ENCODE measurements at places on chromosomes 2 and 18.
A peak's percentile ranks its signal among the peaks of the same experiment; 100 is the strongest.

DNA sequence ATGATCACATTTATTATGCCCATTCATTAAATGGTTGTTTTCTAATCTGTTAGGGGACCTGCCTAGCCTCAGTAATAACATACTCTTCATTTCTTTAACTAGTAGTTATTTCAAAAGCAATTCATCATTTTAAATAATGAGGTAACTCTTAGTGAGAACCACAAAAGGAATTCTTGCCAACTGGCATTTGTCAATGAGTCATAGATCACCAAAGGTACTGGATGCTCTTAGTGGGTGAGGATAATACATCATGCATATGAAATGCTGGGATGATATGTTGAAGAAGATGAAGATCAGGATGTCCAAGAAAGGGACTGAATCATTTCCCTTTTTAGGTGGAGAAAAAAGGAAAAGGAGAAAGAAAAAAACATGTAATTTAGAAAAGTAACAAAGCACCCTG is 826.2 kb upstream of the DDX18 start:
- no peak for DNase-seq

DNA sequence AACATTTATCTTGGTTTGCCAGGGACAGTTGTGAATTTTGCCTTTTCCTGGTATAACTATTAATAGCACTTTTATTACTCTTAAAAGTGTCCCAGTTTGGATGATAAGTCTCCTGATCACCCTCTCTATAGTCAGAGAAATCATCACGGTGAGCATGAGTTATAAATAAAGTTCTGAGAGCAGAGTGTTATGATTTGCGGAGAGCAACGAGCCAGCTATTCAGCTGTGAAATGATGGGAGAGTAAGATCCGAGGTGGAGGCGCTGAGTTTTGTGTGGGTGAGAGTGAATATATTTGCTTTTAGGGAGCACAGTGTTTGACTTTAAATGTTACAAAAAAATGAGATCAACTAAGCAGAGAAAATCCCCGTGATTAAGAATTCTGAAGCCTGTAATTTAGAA is 179.6 kb downstream of the DSC3 start:
- DNase-seq: no peak

DNA sequence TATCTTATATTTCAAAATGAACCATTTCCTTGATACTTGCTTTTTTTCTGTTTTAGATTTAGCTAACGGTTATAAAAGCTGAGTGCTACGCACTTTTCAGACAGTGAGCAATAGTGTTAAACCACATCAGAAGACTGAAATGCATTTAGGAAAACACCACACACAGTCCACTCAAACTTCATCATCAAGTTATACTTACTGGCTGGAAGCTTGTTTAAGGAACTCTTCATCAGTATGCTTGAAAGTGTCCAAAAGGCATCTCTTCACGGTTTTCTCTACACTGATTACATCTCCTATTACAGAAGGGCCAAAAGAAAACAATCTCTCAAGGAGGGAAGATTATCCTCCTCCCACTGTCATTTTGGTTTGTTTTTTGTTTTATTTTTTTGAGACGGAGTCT is 19.7 kb downstream of the ILKAP start:
- no peak for DNase-seq

- DNase-seq: no peak
These were observed 133.5 kb upstream of the HAAO start for GRCh38 chr2:42925742-42926433.

DNA sequence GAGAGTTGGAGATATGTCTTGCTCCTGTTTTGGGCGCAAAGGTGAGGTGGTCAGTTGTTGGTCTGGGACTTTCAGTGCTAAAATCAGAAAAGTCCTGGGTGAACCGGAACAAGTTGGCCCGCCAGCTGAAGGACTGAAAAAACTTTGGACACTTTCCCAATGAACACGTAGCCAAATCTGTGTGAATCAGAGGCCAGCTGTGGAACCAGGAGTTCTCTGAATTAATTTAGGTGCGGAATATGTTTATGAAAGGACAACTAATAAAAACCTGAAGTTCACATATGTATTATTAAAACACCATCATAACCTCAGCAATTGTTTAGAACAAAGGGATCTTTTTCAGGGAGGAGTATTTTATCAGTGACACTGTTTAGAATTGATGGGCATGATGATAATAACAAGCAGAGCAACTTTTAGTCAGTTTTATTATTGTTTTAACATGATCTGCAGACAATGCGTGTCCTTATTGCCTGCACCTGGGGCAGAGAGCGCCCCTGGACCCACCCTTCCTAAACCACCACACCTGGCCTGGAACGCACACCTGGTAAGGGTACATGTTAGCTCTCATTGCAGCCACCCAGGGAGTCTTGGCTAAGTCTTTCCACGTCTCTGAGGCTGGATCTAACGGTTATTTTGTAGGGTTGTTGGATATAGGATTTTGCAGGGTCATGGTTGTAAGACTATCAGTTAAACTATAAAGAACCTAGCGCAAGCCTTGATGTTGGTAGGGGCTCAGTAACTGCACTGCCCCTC is 9.9 kb upstream of the ODC1 start:
- DNase-seq: peak; percentile 22

DNA sequence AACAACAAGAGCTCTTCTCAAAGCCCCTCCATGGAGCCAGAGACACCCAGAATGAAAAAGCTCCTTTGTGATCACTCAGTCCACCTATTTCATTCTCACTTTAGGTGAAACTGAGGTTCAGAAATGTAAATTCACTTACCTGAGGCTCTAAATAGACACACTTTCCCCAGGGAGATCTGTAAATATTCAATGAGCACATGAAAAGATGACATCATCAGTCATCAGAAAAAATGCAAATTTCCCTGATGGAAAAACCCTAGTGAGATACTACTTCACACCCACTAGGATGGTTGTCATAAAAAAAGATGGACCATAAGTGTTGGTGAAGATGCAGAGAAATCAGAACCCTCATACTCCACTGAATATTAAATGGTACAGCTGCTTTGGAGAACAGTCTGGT is 339.2 kb downstream of the EN1 start:
- no peak for DNase-seq

DNA sequence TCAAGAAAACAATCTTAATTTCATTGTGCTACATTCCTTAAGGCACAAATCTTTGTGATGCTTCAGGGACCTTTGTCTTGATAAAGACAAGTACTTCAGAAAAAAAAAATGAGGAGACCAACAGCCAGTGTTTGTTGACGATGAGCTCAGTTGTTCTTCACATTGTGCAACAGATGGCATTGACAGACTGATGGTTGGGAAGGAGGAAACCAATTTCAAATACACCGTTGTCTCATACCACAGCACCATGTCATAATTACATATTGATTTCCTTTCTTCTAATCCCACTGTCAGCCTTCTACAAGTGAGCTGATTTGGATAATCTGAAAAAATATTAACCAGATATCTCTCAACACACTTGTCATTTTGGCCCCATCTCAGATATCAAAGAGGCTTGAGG is 53.7 kb upstream of the GRB14 start:
- DNase-seq: no peak

DNA sequence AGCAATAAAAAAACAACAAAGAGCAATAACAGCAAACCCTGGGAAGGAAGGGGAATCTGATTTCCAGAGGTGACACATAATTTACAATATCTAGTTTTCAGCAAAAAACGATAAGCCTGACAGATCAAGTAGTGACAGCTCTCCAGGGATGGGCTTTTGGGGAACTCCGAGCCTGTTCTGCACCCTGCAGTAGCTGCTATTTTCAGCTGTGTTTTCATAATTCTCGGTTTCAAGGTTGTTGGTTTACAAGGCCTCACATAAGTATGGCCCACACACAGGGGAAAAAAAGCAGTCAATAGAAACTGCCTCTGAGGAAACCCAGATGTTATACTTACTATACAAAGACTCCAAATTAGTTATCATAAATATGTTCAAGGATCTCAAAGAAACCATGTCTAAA is 67.7 kb upstream of the CTLA4 start:
- DNase-seq: no peak

DNA sequence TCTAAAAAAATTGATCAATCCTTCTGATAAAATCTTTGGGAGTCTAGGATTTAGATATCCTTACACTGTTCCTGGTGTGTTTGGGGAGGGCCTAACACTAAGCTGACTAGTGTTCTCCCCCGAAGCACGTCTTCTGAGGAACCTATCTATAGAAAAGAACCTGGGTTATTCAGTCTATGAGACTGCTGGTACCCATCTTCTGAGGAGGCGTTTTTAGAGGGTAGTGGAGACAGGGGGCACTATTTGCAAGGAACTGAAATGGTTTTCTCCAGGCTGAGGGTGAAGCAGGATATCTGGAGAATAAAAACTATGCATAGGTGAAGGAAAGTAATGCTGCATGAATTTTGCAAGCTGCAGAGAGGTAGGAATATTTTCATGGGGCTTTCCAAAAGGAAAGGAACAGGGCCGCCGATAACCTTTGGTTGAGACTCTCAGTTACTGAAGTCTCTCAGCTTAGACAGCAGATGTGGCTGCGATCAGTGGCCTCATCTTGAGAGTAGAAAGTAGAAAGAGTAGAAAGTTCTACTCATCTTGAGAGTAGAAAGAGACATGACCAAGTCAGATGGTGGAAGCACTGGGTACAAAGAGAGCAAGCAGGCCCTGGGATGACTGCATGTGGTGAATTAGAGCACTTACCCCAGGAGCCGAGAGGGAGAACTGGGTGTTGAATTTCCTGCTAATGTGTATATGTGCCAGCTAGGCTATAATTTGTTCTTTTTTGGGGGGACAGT is 31.8 kb upstream of the KCNE4 start:
- no peak for DNase-seq

GRCh38 chr2:21590026-21590690 is 466.4 kb downstream of the TDRD15 start:
- no peak for DNase-seq

GRCh38 chr18:10120622-10121021 is 206.8 kb downstream of the VAPA start:
- DNase-seq: no peak

DNA sequence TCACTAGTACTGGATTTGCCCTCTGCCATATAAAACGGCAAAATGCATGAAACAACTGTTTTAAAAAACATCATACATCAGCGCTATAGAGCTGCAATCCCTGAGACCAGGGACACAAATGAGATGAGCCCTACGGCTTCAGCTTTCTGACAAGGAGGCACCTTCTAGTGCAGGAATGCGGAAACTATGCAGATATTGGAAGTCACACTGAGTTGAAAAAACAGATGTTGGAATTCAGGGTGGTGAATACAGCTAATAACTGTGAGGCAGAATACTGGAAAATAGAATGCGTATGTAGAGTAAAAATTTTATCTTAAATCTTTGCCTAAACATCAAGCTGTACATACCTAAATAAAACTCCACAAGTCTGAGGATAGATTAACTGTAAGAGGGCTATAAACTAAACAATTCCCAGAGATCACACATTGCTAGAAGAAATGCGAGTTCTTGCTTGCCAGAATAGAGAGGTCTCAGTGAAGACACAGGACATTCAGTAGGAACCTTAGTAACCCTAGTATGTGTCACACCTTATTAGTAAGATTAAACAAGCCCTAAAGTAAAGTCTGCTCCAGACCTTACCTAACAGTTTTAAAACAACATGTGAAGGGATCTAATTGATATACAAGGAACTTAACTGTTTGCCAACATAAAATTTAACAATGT is 541.4 kb upstream of the DDX18 start:
- DNase-seq: no peak

- DNase-seq: no peak
These were observed 126.6 kb upstream of the PPP1CB start for GRCh38 chr2:28624793-28625701.

DNA sequence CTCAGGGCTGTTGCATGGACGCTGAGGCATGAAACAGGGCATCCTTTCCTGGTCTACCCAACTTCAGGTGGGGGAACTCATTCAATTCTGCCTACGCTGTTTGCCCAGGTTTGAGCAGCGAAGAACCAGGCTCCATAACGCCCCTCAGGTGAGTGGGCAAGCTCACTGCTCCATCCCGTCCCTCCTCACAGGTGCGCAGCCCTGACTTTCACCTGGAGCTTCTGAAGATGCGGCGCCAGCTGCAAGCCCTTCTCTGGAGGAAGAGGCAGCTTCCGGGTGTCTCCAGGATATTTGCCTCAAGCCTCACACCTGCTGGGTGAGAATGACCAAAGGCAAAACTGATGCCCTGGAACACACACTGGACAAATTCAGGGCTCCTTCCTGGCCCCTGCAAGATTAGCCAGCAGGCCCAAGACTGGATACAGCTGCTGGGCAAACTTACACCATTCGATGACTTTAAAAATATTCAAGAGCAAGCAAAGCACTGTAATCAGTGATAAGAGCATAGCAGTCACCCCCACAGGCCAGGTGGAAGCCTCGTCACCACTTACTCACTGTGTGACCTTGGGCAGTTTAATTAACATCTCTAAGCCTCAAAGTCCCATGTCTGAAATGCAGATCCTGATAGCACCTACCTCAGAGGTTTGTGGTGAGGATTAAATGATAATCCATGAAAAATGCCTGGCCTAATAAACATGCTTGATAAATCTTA is 97.7 kb downstream of the GYPC start:
- DNase-seq: no peak

DNA sequence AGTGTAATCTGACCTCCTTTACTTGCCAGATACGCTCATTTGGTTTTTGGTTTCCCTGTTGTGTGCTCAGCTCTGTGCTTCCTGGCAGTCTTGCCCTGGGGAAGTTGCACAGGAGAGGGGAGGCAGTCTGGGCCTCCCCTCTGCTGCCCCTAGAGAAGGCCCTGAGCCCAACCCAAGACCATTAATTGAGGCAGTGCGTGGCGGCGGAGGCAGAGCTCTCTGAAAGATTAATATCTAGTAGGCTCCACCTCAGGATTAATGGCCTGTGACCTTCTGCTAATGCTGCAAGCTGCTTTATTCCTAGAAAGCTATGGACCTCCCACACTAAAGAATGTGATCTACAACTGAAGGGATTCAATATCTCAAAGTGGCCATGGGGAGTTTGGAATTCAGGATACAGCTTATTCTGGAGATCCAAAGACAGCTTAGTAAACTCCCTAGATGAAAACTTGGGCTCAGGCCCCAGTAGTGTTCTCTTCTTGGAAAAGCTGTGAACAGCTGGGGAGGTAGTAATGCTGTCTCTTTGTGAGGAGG is 41.4 kb upstream of the MAPRE2 start:
- DNase-seq: no peak

- no peak for DNase-seq
These were observed 82.3 kb upstream of the LDLRAD4 start for GRCh38 chr18:13136056-13136903.

GRCh38 chr2:233223059-233223894 is 28.2 kb upstream of the ATG16L1 start:
- DNase-seq: no peak

DNA sequence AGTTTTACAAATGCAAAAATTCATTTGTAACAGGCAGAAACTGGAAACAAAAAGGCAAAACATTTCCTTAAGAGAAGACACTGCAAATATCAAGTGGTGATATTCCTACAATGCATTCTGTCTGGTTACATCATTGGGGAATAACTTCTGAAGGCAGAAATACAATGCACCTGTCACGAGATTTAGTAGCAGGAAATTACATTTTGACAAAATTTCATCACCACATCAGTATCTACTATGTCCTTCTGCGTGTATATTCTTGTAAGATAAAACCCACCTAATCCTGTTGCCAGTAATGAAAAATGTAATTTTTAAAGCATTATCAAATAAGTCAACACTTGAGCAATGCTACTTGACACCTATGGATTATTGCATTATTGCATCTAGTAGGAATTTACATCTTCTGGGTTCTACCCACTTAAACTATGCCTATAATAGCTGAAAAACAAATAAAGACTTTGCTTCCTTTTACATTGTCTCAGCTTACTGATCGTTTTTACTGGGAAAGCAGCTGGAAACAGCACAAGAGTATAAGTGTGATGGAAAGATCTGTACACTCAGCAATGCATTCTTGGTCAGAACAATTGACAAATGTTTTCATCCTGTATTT is 59.5 kb downstream of the IRS1 start:
- no peak for DNase-seq

GRCh38 chr2:118856978-118857676 is 9.7 kb upstream of the EN1 start:
- no peak for DNase-seq
